ENCODE measurements at places on chromosomes 11 and 22. TPM values are rescaled to one million over a fixed set of nuclear protein-coding genes. Genes with fewer than 3 reads are reported as not detected.

DNA sequence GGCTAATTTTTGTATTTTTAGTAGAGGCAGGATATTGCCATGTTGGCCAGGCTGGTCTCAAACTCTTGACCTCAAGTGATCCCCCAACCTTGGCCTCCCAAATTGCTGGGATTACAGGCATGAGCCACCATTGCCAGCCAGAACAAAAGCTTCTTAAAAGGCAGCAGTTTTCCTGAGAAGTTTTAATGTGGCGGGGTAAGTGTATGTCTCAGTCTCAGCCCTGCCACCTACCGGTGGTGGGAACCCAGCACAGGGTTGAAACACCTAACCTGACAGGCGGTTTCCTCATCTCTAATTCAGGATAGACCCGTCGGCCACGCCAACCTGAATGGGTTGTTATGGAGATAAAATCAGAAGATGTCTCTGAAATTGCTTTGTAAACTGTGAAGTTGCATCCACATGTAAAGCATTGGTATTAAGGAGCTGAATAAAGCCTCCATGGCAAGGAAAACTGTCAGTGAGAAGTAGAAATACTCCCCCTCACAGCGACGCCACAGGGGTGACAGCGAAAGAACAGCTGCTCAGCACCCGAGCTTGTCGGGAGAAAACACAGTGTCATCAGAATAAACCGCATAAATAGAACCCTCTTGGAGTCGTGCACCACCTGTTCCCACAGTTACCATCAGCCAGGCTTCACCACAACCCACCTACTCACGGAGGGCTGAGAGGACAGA, 165.9 kb upstream of the NCAM1 start:
- DNase-seq, result no peak

- DNase-seq, result no peak
These were observed 33.1 kb upstream of the CARS1 start for GRCh38 chr11:3090096-3090901.

The OR8G1 gene
- not detected for total RNA-seq

DNA sequence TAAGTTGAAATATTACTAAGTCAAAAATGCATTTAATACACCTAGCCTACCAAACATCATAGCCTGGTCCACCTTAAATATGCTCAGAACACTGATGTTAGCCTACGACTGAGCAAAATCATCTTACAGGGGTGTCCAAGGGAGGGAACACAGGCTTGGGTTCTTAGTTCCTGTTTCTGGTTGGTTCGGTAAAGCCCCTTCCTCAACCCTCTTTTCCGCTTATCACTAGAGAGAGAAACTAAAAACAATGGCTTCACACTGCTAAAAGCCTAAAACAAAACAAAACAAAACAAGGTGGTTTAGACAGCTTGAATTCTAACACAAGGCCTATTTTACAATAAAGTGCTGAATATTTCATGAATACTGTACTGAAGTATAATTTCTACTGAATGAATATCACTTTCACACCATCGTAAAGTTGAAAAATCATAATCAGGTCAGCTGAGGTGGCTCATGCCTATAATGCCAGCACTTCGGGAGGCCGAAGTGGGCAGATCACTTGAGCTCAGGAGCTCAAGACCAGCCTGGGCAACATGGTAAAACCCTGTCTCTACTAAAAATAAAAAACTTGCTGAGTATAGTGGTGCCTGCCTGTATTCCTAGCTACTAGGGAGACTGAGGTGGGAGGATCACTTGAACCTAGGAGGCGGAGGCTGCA, 118.0 kb downstream of the SIK3 start:
- no peak for DNase-seq

- no peak for DNase-seq
These were observed 8.5 kb downstream of the SH3BP1 start for GRCh38 chr22:37647928-37648327.

DNA sequence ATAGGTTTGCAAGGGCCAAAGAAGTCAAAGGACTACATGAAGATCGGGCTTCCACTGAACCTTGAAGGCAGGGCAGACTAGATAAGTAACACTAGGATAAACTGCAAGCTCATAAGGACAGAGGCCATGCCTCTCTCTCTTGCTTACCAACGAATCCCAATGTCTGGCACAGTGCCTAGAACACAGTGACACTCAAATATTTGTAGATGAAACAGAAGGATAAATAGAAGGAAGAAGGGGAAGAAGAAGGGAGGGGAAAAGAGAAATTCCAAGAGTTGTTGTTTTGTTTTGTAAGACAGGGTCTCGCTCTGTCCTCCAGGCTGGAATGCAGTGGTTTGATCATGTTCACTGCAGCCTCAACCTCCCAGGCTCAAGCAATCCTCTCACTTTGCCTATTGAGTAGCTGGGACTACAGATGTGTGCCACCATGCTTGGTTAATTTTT, 26.9 kb downstream of the SIK3 start:
- DNase-seq, result peak; percentile 85

The DKK3 gene
- 5.5 TPM for total RNA-seq

DNA sequence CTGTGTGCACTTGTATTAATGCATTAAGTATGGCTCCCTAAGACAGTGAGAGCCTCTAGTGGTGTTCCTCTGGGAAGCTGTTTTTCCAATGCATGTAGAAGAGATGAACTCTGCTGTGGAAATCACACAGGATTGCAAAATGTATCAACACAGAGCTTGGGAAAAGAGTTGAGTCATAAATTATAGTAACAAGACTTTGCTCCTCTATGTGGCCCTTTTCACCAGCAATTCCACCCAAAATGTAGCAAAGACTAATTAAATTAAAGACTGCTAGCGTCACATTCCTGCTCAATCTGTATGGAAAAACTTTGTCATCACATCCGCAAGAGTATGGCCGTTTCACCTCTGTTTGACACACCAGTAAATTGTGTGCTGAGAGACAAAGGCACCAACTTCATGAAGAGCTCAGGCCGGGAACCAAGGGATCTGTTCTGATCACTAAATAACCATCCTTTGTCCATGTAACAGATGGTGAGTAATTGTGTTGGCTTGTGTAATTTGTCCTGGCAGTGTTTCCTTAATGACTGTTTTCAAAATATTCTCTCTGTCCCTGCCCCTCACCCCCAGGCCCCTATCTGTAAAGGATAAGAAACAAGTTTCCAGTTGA, 209.2 kb upstream of the SORL1-AS1 start:
- DNase-seq, result no peak

The CSKMT gene
- 3.4 TPM for total RNA-seq

GRCh38 chr22:47623763-47624148, 861.3 kb downstream of the TBC1D22A start:
- DNase-seq, result peak; percentile 7

GRCh38 chr11:57778318-57779037, 16.9 kb downstream of the CTNND1 start:
- peak; percentile 96 for DNase-seq

The KCNK4 gene
- not detected for total RNA-seq

DNA sequence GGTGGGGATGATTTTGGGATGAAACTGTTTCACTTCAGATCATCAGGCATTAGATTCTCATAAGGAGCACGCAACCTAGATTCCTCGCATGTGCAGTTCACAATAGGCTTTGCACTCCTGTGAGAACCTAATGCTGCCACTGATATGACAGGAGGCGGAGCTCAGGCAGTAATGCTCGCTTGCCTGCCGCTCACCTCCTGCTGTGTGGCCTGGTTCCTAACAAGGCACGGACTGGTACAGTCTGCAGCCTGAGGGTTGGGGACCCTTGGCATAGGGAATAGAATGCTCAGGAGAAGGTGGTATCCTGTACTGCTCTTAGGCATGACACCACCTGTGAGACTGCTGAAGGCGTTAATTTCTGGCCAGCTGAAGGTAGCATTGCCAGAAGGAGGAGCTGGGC, 47.0 kb downstream of the STIM1 start:
- DNase-seq, result no peak

The SPDYC gene
- total RNA-seq, result 1.2 TPM

The CST6 gene
- total RNA-seq, result not detected

DNA sequence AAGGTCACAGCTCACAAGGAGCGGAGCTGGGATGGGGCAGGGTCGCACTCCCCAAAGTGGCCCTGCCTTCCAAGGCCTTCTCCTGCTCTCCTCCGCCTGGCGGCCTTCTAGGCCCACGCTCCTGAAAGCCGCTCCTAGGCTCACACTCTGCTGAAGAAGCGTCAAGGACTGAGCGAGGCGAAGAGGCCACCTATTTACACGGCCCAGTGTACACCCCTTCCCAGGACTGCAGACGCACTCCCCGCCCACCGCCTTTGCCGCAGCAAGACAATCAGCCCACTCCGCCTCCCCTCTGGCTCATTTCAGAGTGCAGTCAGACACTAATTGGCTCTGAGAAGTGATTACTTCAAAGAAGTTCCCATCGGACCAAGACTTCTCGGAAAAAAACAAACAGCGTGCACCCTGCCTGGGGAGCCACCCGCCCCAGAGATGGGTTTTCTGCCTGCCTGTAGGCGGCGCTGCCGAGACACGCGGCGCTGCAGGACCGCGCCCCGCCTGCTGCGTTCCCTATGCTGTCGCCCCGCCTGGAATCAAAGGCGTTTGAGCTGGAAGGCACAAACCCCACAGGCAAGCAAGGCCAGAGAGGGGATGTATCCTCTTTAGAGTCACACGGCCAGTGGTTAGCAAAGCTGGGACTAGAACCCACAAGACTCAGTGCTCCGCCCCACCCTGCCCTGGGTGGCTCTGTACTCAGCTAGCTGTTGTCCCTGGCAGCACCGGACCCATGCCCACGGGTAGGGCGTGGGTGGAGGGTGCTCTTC, 414.8 kb downstream of the BUD13 start:
- no peak for DNase-seq

DNA sequence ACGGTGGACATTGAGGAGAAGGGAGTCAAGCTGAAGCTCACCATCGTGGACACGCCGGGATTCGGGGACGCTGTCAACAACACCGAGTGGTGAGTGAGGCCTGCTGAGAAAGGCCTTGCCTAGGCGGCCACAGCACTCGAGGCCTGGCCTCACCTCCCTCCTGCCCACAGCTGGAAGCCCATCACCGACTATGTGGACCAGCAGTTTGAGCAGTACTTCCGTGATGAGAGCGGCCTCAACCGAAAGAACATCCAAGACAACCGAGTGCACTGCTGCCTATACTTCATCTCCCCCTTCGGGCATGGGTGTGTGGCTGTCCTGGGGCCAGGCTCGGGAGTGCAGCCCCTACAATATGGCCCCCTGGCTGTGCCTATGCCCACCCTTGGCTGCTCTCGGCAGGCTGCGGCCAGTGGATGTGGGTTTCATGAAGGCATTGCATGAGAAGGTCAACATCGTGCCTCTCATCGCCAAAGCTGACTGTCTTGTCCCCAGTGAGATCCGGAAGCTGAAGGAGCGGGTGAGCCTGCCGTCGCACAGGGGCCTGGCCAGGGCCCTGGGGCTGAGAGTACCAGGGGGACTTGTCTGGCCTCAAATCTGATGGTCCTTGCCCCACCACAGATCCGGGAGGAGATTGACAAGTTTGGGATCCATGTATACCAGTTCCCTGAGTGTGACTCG, 3.0 kb upstream of the GP1BB start:
- DNase-seq, result no peak

- peak; percentile 61 for DNase-seq
These were observed 43.6 kb upstream of the DDX6 start for GRCh38 chr11:118834427-118835028.

DNA sequence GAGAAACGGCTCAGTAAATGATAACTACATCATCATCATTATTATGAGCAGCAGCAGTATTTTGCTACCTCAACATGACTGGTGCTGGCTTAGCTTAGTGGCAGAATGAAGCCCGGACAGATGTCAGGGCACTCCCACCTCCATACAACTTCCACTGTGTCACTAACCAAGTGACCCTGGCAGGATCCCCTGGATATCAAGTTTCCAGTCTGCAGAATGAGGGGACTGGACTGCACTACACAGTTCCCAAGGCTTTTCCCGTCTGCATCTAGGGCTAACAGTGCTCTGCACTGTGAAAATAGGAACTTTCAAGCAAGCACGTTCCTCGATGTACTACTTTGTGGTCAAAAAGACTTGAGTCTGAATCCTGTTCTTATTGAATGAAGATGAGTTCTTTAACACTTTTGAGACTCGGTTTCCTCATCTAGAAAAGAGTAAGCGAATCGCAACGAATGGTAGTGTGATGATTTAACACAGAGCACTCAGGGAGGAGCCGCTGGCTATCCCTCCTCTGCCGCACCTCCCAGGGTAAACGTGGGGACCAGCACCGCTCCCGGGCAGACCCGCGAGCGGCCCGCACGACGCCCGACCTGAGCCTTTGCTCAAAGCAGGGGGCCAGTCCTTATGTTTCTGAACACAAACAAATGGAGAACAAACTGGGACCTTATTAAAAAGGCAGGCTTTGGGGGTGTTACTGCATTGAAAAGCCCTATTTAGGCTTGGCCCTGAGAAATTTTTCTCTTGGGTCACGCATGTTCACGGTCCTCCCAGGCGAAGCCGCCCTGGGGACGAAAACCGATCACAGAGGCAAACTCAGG, 910 bp downstream of the CLTCL1 start:
- DNase-seq, result no peak

DNA sequence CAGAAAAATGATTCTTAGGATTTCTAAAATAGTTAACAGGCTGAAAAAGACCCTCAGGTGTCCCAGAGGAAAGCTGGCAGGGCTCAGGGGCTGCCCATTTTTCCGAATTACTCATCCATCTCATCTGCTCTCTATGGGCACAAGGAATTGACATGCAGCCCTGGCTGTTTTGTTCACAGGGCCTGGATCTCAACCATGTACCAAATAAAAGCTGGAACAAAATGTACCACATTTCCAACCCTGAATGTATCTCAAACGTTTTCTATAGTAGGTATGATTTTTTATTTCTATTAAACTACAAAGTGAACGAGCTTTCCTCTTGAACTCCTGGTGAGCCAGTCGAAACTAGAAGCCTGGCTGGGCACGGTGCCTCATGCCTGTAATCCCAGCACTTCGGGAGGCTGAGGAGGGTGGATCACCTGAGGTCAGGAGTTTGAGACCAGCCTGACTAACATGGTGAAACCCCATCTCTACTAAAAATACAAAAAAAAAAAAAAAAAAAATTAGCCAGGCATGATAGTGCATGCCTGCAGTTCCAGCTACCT, 43.8 kb upstream of the RASD2 start:
- no peak for DNase-seq

GRCh38 chr11:445765-446588, 4.1 kb upstream of the PTDSS2 start:
- no peak for DNase-seq

DNA sequence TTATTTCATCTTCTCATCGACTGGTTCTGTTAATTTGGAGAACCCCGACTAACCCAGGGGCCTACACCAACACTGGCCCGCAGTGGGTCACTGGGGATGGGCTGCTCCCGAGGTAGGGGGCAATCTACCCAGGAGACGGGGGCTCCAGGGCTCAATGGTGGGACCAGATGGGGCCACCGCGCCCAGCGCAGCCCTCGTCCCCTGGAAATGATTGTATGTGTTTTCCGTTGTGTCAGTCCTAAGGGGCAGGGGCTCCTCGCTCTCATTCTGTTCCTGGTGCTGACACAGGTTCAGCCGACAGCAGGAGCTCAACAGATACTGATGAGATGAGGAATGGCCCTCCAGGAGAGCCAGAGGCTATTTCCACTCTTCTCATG, 20.7 kb downstream of the A4GALT start:
- no peak for DNase-seq

The NECTIN1 gene
- total RNA-seq, result 6.5 TPM

The OMP gene
- total RNA-seq, result 3.4 TPM

DNA sequence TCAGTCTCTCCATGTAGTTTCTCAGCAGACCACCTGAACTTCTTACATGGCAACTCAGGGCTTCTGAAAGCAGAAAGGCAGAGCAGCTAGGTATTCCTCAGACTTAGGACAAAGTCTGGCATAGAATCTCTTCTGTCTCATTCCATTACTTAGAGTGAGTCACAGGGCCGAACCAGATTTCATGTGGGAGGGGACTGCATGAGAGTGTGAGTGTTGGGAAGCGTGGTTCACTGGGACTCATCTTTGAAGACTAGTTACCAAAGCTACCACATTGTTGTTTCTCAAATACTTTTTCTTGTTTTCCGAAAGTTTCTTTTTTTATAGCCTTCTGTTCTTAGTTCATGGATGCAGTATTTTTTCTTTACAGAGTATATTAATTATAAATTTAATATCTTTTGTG, 36.1 kb upstream of the SCN3B start:
- no peak for DNase-seq
